Substantia nigra (tissue), 51 donors: ENCODE measurements at places on chromosomes 4 and X.

DNA sequence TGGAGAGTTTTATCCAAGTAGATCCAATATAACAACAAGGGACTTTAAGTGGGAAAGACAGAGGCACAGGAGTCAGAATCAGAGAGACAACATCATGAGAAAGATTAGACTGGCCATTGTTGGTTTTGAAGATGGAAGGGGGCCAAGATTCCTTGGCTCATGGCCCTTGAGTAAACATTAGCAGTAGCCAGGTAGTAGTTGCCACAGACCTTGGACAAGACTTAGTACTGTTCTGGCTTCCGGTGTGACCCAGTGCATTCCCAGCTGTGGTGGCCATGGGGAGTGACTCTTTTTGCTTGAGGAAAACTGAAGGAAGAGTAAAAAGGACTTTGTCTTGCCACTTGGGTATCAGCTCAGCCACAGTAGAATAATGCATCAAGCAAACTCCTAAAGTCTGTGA lies 462.2 kb upstream of the CPXCR1 start:
- no peak for DNase-seq

DNA sequence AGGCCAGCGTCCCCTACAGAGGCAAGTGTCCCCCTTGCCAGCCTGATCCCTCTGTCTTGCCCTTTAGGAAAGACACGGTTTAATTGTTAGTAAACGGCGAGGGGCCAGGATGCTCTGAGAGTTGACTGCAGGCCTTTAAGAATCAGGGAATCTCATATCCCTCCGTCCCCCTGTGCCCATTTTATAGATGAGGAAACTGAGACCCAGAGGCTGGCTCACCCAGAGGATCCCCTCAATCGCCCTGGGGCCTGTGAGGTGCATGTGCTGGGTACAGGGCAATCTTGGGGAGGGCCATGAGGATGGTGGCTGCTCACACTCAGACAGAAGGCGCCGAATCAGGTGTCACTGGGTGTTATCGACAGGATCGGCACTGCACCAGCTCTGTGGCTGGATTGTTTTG lies 575 bp downstream of the ZNF185 start:
- no peak for DNase-seq

DNA sequence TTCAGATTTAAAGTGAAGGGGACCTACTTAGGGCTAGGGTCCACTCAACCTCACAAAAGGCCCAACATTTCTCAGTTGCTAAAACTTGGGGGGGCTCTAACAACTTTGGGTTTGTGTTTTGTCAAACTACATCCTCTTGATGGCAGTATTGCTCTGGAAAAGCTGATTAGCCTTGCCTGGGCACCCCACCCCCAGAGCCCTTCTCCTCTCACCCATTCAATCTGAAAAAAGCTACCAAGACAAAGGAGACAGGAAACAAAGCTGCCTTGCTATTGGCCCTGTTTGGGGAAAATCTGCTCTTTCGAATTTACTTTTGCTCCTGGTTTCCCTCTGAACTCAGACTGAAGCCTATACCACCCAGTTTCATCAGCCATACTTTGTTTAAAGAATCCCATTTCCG lies 195.2 kb upstream of the STK26 start:
- DNase-seq, result no peak

- no peak for DNase-seq
Observed at GRCh38 chr4:21192367-21192766, 492.1 kb downstream of the PACRGL start.

GRCh38 chr4:69859140-69859685 lies 732 bp downstream of the SULT1E1 start:
- DNase-seq, result no peak

DNA sequence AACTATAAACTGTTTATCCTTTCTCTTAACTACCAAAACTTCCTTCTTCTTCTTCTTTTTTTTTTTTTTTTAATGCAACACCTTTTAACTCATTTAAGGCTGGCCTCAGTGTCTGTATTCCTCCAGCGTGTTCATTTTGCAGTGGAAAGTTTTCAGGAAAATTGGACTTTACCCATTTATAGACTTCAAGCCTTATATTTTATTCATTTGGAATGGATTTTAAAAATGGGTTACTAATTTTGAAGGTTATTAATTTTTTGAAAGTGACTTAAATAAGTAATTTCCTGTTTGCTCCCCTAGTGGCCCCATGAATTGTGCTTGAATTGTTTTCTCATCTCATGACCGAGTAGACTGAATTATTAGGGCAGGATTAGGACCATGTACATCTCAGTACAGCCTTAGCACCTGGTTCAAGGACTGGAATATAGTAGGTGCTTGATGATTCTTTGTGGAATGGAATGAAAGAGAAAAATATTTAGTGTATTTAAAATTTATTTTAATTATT lies 282.7 kb downstream of the ANKRD50 start:
- DNase-seq, result no peak
